ENCODE measurements at places on chromosomes 1 and 21. TPM values are rescaled to one million over a fixed set of nuclear protein-coding genes. Genes with fewer than 3 reads are reported as not detected.

GRCh38 chr1:15260418-15261154 lies 13.6 kb downstream of the FHAD1 start:
- peaks cover 68% of the 10 kb centered on the region for H3K27me3 ChIP-seq
- no peaks in the 10 kb centered on the region for H3K36me3 ChIP-seq
- no peak overlapping the region for H3K27ac ChIP-seq
- H3K4me3 ChIP-seq = no peak overlapping the region
- DNase-seq = no peak

The TDRD5 gene
- total RNA-seq = not detected

GRCh38 chr1:29303201-29304024 lies 67.1 kb downstream of the PTPRU start:
- peaks cover 5% of the 10 kb centered on the region for H3K27me3 ChIP-seq
- H3K4me1 ChIP-seq = no peaks in the 10 kb centered on the region
- no peak overlapping the region for H3K4me3 ChIP-seq

The OR2AK2 gene
- total RNA-seq = not detected

- H3K27ac ChIP-seq = no peak overlapping the region
- H3K4me3 ChIP-seq = no peak overlapping the region
- peaks cover 15% of the 10 kb centered on the region for H3K4me1 ChIP-seq
- peaks cover 14% of the 10 kb centered on the region for H3K27me3 ChIP-seq
Measured at GRCh38 chr1:184759651-184760050, 5.0 kb upstream of the EDEM3 start.

The C1QTNF12 gene
- total RNA-seq = 3.8 TPM

The BCL2L15 gene
- 0.88 TPM for total RNA-seq

DNA sequence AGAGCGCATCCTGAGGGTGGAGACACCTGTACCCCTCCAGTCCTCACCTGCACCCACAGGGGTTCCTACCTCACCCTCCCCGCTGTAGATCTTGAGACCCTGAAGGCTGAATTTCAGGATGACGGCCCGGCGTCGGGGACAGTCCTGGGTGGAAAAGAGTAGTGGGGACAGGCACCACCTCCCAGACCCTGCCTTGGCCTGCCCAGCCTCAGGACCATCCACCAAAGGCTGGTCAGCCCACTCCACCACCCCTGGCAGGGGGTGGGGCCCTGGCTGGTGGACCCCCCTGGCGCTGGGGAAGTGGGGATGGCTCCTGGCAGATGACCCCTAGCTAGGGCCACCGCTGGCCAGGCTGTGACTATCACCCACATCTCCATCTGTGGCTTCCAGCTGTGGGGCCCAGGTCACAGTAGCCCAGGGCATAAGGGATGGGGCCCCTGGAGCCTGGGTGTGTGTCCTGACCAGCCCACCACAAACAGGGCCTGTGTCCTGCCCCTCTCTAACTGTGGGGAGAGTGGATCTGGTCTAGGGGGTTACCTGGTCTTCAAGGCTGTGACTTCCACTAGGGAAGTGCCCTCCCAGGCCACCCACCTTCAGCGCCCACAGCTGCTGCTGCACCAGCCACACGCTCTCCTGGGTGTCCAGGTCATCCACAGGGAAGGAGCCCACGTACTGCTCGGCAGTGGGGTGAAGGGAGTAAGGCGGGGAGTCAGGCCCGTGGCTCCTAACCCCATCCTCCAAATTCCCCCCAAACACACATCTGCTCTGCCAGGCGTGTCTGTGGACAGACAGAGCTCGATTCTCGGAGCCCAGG lies 5.4 kb downstream of the SH2D5 start:
- peaks cover 35% of the 10 kb centered on the region for H3K27me3 ChIP-seq
- no peaks in the 10 kb centered on the region for H3K36me3 ChIP-seq
- no peak for DNase-seq
- no peak overlapping the region for H3K27ac ChIP-seq

GRCh38 chr1:172040466-172040865 lies 199.2 kb downstream of the DNM3 start:
- no peaks in the 10 kb centered on the region for H3K27me3 ChIP-seq
- no peak overlapping the region for H3K27ac ChIP-seq
- peaks cover 9% of the 10 kb centered on the region for H3K4me1 ChIP-seq
- no peak for DNase-seq
- H3K4me3 ChIP-seq = no peak overlapping the region

DNA sequence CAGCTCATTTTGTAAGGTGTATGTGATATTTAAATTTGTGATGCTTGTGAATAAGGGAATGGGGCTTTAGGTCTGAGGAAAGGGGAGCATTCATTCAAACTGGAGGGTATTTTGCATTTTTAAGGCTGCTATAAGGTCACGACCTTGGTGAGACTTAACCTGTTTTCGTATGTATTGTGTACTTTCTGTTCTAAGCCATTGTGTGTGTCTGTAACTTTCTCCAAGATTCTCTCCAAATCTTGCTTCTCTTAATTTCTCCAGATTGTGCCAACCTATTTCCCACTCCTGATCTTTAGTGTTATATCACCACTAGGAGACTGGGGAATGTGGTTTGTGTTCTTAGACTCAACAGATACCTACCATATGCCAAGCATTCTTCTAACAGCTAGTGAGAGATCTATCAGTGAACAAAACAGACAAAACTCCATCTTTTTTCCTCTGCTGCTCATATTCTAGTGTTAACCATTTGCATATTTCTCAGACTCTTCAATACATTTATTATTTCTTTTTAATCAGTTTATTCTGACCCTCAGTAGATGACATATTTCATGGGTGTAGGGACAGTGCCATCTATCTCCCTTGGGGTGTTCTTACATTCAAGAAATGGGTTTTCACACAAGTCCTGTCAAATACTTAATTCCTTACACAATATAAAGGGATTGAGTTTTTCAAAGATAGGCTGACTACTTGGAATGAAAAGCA lies 27.5 kb downstream of the ATP1B1 start:
- H3K27me3 ChIP-seq = no peaks in the 10 kb centered on the region
- H3K4me3 ChIP-seq = no peak overlapping the region
- H3K27ac ChIP-seq = no peak overlapping the region
- H3K4me1 ChIP-seq = peaks cover 13% of the 10 kb centered on the region

- no peak overlapping the region for H3K4me3 ChIP-seq
- H3K27ac ChIP-seq = no peak overlapping the region
- peaks cover 25% of the 10 kb centered on the region for H3K27me3 ChIP-seq
- no peaks in the 10 kb centered on the region for H3K36me3 ChIP-seq
Measured at GRCh38 chr1:41394369-41394744, 33.1 kb downstream of the FOXO6 start.

DNA sequence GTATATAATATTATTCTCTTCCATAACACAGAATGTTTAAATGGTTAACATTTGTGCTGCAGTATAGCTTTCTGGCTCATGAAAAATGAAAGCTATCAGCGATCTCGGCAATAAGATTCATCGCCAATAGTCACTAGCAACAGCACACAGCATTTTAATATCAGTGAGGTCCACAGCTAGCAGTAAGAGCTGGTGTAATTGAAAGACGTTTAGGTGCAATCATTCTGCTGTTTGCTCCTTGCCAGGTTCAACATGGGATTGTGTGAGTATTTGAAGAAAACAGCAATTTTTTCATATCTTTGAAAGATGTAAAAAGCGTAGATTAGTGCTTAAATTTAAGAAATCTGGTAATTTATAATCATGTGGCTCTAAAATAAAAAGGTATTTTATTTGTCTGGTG lies 20.1 kb downstream of the PRKACB start:
- DNase-seq = no peak
- peaks cover 14% of the 10 kb centered on the region for H3K36me3 ChIP-seq
- peak overlapping the region; percentile 63 for H3K4me3 ChIP-seq

GRCh38 chr1:207938016-207938415 lies 27.1 kb upstream of the CD34 start:
- H3K27me3 ChIP-seq = peaks cover 20% of the 10 kb centered on the region
- no peaks in the 10 kb centered on the region for H3K36me3 ChIP-seq
- no peak overlapping the region for H3K27ac ChIP-seq
- H3K4me1 ChIP-seq = no peaks in the 10 kb centered on the region

The AKT3 gene
- 21.5 TPM for total RNA-seq

- no peak for DNase-seq
- no peaks in the 10 kb centered on the region for H3K36me3 ChIP-seq
- H3K27me3 ChIP-seq = peaks cover 28% of the 10 kb centered on the region
- peak overlapping the region; percentile 89 for H3K4me3 ChIP-seq
- peaks cover 9% of the 10 kb centered on the region for H3K4me1 ChIP-seq
Measured at GRCh38 chr1:108877348-108878159, 769 bp downstream of the GPSM2 start.

The TRAF3IP3 gene
- total RNA-seq = 194 TPM

GRCh38 chr21:46605767-46606426 lies 1.0 kb upstream of the S100B start:
- H3K27ac ChIP-seq = peak overlapping the region; percentile 83
- peaks cover 53% of the 10 kb centered on the region for H3K4me1 ChIP-seq
- H3K27me3 ChIP-seq = no peaks in the 10 kb centered on the region
- peak overlapping the region; percentile 25 for H3K4me3 ChIP-seq
- DNase-seq = peak; percentile 43

The NDUFS5 gene
- 201 TPM for total RNA-seq

GRCh38 chr1:53366901-53367502 lies 39.1 kb upstream of the LRP8 start:
- peaks cover 16% of the 10 kb centered on the region for H3K4me1 ChIP-seq
- H3K36me3 ChIP-seq = no peaks in the 10 kb centered on the region
- H3K27me3 ChIP-seq = no peaks in the 10 kb centered on the region
- no peak overlapping the region for H3K4me3 ChIP-seq
- no peak overlapping the region for H3K27ac ChIP-seq

The FALEC gene
- not detected for total RNA-seq

The OR2M3 gene
- total RNA-seq = not detected

DNA sequence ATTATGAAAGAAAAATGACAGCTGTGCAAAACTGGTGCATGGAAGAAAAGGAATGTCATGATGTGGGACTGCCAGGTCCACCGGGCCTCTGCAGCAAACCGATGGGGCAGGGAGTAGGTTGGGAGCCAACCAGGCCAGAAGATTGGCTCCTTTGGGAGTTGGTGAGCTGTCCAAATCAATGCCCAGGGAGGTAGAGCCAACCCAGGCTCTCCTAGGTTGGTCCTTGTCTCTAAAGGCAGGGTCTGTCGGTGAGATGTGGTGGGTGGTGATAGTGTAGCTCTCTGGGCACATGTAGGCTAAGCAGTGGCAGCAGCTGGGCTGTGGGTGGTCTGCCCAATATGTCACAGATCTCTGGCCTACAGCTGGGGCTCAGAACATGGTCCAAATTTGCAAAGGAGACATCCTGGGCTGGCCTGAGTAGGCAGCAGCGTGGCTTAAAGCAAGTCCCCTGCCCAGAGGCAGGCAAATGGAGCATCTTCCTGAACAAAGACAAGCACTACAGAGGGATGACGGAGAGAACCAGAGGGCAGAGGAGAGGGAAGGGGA lies 61.2 kb upstream of the PRDX6 start:
- no peaks in the 10 kb centered on the region for H3K36me3 ChIP-seq
- DNase-seq = no peak
- H3K4me3 ChIP-seq = no peak overlapping the region
- H3K27ac ChIP-seq = no peak overlapping the region

The PAX7 gene
- not detected for total RNA-seq

The RBM11 gene
- 6.3 TPM for total RNA-seq

The CMPK1 gene
- 101 TPM for total RNA-seq

DNA sequence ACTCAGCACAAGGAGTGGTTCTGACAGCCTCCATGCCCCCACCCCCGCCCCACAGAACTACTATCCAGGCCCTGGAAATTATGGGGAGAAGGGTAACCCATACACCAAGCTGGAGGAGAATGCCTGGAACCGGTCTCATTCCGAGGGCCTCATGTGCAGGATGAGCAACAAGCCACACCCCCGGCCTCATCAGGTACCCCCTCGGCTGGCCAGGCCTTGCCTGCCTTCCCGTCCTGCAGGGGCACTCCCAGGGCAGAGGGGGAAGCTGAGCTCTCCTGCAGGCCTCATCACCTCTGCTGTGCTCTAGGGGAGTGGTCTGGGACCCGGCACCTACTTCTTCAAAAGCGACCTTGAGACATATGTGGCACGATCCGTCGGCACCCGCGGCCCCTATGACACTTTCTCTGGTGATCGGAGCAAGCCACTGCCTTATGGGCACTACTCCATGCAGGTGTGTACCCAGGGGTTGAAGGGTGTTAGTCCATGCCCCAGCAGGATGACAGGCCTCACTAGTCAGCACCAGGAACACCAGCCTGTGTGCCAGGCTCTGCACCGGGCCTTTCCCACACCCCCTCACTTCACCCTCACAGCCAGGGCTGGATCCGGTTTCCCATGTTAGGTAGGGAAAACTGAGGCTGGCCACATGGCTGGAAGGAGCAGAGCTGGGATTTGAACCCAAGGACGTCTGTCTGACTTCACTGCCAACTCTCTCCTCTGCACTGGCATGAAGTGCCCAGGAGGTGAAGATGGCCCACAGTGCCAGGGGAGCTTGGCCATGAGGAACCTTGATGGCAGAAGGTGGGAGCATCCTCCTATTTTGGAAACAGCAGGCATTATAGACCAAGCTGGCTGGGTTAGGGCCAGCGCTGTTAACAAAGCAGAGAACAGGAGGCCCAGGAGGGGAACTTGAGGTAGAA lies 10.9 kb upstream of the TTC22 start:
- H3K4me3 ChIP-seq = no peak overlapping the region
- H3K36me3 ChIP-seq = no peaks in the 10 kb centered on the region
- peaks cover 3% of the 10 kb centered on the region for H3K4me1 ChIP-seq
- DNase-seq = no peak

DNA sequence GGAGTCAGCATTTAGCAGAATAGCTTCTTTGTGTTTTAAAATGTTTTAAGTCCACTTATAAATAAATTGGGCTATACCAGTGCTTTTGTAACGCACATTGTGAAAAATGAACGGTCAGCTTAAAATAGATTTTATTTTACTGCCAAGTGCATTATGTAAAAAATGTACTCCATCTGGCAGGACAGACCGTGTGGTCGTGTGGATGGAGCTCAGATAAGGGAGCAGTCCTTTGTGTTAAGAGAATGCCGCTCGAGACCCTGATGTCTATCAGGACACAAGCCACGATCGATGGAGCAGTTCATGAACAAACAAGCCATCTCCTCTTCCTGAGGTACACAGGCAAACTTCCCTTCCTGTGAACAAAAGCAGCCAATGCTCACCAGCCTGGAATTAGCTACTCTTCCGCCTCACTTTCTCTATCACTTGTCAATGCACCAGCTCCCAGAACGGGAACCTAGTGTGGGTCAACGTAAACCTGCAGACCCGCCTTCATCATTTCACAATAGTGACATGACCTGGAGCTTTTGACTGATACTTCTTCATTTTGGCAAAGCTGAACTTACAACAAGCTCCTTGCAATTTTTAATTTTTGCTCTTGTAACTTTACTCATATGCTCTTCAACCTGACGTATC lies 243.5 kb downstream of the TGFB2 start:
- H3K36me3 ChIP-seq = no peaks in the 10 kb centered on the region
- peaks cover 25% of the 10 kb centered on the region for H3K27me3 ChIP-seq
- H3K4me1 ChIP-seq = no peaks in the 10 kb centered on the region
